ENCODE measurements at places on chromosomes 6 and 20.

- no peak for DNase-seq
Observed at GRCh38 chr6:22367346-22367745, 70.5 kb upstream of the PRL start.

GRCh38 chr6:19723545-19723944, 113.6 kb upstream of the ID4 start:
- no peak for DNase-seq

DNA sequence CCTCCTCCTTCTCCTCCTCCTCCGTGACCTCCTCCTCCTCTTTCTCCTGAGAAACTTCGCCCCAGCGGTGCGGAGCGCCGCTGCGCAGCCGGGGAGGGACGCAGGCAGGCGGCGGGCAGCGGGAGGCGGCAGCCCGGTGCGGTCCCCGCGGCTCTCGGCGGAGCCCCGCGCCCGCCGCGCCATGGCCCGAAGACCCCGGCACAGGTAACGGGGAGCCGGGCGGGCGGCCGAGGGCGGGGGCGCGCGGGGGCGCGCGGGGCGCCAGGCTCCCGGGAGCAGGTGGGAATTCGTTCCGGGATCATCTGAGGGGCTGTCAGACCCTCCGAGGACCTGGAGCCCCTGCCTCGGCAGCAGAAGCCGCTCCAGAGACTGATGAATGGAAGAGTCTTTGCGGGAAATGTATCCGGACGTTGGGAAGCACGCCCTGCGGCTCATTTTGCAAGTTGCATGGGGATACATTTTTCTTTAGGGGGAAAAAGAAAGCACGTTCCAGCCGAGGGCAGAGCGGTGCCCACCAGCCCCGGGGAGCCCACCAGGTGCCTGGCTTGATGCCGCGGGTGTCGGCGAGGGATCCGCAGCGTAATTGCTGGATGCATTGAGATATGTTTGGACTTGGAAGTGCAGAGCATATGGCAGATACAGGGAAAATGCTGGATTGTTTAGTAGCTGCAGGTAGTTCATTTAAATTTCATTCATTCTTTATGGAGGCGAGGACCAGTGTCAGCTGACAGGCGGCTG, 394 bp downstream of the MYB start:
- DNase-seq: no peak

DNA sequence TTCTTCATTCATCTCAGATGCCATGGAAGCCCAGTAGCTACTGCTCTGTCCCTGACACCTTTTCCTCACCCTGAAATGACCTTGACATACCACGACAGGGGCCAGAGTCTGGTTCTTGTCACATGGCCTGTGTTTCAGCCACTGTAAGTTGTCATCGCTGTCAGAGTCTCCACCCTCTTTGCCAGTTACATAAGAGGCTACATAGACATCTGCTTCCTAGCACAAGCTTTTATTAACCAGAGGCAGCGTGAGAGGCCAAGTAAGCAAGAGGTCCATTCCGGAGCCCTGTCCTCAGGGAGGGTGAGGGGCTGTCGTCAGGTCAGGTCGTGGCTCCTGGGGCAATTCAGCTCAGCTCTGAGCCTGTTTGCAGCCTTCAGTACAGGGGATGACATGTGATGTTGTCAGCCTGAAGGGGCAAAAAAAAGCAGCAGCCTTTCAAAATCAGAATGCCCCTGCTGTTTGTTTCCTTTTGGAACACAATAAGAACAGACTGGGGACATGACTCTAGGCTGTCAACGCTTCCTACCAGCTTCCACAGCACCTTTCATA, 146.3 kb downstream of the MTFR2 start:
- DNase-seq: no peak

GRCh38 chr6:52498538-52499017, 78.3 kb downstream of the TRAM2 start:
- no peak for DNase-seq

DNA sequence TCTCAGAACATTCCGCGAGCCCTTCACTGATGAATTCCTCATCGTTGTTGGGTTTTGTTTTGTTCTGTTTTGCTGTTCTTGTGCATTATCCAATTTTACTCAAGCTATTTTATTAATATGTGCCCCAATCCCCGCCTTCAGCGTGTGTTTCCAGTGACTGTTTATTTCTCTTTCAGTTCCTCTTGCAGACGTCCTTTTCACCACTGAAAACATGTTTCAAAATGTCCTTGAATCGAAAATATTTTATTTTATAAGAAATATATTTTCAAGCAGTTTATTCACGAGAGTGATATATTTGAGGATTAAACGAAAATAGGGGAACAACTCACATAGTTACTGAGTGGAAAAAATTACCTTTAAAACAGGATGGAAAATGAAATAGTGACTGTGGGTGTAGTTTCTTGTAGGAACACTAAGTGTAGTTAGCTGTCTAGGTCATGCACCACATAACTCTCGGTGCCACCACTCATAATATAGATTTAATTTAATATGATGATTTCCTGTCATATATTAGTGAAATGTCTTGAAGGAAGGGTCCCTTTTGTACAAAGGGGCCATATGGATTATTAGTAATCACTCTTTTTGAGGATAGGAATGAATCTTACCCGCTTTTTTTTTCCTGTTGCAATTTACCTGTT, 45.3 kb upstream of the HDDC2 start:
- no peak for DNase-seq

DNA sequence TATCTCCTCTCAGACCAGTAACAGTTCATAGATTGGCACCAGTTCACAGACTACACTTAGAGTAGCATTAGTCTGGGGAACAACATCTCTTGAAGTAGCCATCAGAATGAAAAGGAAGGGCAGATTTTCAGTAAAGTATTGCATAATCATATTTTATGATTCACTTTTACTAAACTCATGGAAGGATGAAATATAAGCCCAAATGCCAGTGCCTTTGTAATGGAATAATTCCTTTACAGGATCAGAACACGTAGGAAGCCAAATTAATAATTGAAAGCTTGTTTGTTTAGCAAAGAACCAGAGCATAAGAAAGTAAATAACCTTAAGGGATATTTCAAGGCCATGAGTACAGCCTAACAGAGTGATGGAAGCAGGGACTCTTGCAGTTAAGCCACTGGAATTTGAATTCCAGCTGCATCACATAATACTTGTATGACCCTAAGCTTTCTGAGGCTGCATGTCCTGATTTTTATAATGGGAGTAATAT, 11.4 kb upstream of the LOC128125822 start:
- DNase-seq: no peak

- no peak for DNase-seq
Observed at GRCh38 chr20:671252-672030, 4.2 kb downstream of the SCRT2 start.

DNA sequence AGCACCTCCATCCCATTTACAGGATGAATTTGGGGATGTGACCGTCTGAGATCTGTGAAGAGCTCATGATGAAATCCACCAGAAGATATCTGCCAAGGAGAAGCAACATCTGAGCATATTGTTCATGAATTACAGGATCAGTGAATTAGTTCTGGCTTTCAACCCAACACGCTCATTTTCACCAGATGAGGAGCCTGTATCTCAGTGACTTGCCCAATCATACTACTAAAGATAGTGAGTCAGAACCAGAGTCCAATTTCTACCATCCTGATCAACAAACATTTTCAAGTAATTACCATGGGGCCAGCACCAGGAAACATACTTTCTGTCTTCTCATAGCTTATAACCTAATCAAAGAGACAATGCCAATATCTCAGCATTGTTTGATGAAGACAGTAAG, 116.6 kb downstream of the ZDHHC14 start:
- no peak for DNase-seq

GRCh38 chr6:167583412-167583811, 243.3 kb upstream of the AFDN start:
- no peak for DNase-seq

- no peak for DNase-seq
Observed at GRCh38 chr6:23910420-23910819, 215.6 kb upstream of the NRSN1 start.

DNA sequence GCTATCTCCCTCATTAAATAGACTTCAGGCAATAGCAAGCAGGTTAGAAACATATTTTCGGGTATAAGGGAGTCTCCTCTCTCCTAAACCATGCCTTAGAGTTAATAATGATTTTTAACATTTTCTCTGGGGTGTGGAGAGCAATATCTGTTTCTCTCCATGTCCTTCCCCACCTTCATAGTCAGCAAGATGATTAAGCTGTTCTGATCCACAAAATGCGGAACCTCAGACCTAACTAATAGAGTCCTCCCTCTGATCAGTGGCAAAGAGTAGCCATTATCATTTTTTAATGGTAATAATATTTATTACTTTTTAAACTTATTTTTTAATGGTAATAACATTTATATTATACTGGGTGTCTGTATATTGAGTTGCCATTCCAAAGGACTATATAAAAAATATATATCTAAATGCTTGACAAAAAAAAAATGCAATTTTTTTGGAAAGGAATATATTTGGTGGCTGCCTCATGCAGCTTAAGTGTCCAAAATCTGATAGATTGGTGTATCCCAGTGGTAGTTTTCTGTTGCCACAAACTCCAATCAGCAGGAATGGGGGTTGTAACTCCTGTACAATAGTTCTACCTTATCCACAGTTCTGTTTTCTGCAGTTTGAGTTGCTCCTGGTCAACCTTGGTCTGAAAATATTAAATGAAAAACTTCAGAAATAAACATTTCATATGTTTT, 14.0 kb upstream of the BTN3A2 start:
- no peak for DNase-seq

- DNase-seq: no peak
Observed at GRCh38 chr6:41037107-41037900, 1.7 kb downstream of the UNC5CL start.

Data from stimulated activated CD8-positive, alpha-beta memory T cell treated with anti-CD3 and anti-CD28 coated beads, Interleukin-12 subunit alpha, Interleukin-12 subunit beta, amount 100 ng/mL, for 1 hour (primary cell).